Gastrocnemius medialis (tissue), 4 donors: ENCODE measurements at places on chromosomes 1 and 21. TPM values are rescaled to one million over a fixed set of nuclear protein-coding genes. Genes with fewer than 3 reads are reported as not detected.

Gene OR2G6
- not detected for total RNA-seq

Gene POU3F1
- total RNA-seq = 0.52 TPM

Gene RGS18
- total RNA-seq = not detected

Gene RNF207
- total RNA-seq = 0.85 TPM

Gene DNAJC6
- 0.10 TPM for total RNA-seq

Gene THRAP3
- 136 TPM for total RNA-seq
